H1 (cell line): ENCODE measurements at places on chromosomes 3 and 15. TPM values are rescaled to one million over a fixed set of nuclear protein-coding genes. Genes with fewer than 3 reads are reported as not detected.

The OR5K2 gene
- total RNA-seq, result not detected in 2 replicates

GRCh38 chr15:29822100-29822683, at the start of gene TJP1:
TSS of gene TJP1 (minus strand) at chr15:29822468. CDS start at chr15:29822028, 440 bp downstream.
- peak; percentile 86 for DNase-seq

DNA sequence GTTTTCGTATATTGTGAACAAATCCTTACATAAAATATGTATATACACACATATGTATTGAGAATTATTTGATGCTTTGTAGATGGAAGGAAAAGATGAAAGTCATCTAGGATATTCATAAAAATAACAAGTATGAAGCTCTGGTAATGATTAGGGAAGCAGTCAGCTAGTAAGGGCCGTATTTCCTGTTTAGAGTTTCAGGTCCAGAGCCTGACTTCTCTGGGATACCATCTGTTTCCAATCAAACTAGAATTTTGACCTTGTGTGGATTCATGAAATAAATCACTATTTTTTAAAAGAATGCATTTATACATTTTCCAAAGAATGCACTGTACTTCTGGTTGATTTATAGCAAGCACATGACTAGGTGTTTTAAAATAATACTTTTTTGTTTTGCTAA, 156.1 kb upstream of the CGNL1 start:
- no peak for DNase-seq

The DZIP1L gene
- total RNA-seq, result 6.9 and 8.3 TPM in 2 replicates

The TGM5 gene
- not detected in 2 replicates for total RNA-seq

The ARID3B gene
- 115 and 118 TPM in 2 replicates for total RNA-seq

The ACSBG1 gene
- total RNA-seq, result 6.1 and 7.1 TPM in 2 replicates

GRCh38 chr3:122793568-122794416, at the start of gene HSPBAP1:
TSS of gene HSPBAP1 (minus strand) at chr3:122793831. CDS start at chr3:122793680, 151 bp downstream.
- DNase-seq, result peak; percentile 94

GRCh38 chr3:76470285-76470684, 569.6 kb upstream of the ROBO2 start:
- DNase-seq, result no peak

DNA sequence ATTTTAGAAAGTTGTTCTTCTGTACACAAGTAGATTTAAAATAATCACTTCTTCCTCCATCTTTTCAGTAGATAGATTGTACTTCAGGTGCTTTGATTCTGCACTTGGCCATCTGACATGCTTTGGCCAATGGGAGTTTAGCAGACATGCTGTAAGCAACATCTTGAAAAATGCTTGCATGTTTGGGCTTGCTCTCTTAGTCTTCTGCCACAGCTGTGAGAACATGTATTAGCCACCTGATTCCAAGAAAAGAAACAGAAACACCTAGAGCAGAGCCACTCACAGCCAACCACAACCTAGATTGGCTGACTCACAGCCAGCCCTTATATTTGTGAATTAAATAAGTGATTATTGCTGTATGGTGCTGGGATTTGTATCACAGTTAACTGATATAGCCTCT, 70.2 kb upstream of the GADL1 start:
- DNase-seq, result no peak

- DNase-seq, result no peak
Measured at GRCh38 chr15:85872125-85872524, 77.4 kb upstream of the KLHL25 start.

- DNase-seq, result no peak
Measured at GRCh38 chr15:62845241-62846126, 197.1 kb upstream of the TPM1 start.

The FRMD5 gene
- 10.2 and 12.6 TPM in 2 replicates for total RNA-seq

GRCh38 chr3:146227486-146227885, 23.4 kb downstream of the PLSCR4 start:
- DNase-seq, result no peak

DNA sequence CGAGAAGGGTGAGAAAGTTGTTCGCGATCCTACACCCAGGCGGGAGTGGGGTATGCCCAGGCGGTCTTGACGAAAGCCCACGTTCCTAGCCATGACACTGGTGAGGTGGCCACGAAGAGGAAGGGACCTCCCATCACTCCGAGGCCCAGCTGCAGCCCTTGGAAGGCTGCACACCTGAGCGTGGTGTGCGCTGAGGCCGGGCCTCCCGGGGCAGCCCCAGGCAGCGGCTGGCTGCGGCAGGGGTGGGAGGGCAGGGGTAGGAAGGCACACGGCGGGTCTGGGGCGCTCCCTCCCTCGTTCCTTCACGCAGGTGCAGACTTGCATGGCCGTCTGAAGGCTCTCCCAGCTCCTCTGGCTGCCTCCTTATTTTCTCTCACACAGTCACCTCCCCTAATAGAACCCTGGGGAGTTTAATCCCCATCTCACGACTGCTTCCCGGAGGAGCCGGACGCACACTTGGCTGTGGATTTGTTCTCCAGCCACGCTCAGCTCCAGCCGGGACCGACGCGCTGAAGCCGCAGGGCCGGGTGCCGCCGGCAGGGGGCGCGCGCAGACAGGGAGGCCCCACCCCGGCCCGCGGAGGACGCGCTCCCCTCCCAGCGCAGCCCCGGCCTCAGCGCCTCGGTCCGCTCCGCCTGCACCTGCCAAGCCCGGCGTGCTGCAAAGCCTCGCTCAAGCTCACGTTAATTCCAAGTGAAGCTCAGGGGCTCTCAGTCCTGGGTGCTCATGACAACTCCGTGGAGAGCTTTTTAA, 37.8 kb upstream of the MUC4 start:
- DNase-seq, result no peak

GRCh38 chr3:181906338-181906737, 194.6 kb downstream of the SOX2 start:
- no peak for DNase-seq

- no peak for DNase-seq
Measured at GRCh38 chr15:52466716-52467115, 62.0 kb downstream of the MYO5A start.

DNA sequence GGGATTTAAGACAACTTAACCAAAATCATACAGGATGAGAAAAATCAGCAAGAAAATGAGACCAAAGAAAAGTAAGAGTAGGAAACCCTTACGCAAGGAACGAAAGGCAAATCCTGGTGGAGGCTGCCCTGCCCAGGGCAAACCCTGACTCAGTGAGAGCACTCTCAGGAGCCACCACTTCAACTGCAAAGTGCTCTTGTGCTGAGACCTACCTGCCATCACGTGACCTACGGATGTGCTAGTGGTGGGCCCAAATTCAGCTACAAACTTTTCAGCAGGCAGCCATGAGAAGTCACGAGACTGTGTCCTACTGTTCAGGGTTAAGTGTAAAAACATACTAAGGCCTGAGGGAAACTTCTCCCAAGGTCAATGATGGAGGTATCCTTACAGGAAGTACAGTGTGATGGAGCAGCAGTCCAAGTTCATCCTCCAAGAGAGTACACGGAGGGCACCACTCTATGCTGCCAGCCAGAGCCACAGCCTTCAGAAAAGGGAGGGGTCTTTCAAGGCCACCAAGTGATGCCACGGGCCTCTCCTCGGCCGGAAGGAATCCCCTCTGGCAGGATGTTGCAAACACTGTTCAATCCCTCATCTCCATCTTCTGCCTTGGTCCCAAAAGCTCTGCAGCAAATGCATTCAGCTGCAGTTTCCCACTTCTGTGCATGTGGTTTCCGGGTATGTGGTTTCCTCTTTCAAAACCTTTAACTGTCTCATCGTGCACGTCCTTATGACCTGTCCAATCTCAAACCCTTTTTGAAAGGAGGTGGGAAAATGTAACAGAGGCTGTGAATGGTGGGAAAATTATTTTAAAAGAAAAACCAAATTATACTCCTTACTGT, 9.5 kb downstream of the CHSY1 start:
- DNase-seq, result no peak

DNA sequence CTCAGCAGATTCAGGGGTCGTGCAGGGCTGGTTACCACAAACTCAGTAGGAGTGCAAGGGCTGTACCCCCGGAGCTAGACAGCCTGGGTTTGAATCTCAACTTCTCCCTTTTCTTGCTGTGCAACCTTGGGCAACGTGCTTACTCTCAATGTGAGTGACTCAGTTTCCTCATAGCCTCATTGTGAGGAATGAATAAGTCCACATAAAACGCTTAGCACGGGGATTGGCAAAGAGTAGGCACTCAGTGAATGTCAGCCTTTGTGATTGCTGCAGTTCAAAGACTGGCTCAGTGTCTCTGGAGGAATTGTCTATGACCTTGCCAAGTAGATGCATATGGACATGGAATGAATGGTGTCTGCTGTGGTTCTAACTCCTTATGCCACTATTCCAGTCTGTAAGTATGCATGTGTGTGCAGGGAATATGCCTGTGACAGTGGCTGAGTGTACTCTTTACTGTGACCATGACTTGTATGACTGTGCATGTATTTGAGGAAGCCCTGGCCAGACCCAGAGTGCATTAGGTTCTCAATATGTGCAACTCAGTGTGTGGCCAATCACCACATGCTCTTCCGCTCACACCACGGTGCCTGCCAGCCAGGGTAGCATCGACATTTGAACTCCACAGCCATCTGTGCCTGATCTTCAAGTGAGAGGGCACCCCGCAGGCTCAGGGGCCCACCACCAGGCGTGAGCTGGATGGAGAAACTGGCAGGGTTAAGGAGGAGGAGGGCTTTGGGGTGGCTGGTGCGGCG, 900 bp upstream of the HYAL3 start:
- no peak for DNase-seq

The TRA2B gene
- 267 and 274 TPM in 2 replicates for total RNA-seq
